Activated T-cell treated with anti-CD3 and anti-CD28 coated beads, Interleukin-2, amount 50 U/mL, for 4 hours (primary cell): ENCODE measurements at places on chromosomes 6 and 20.

- DNase-seq, result no peak
These were observed 69.6 kb downstream of the JAG1 start for GRCh38 chr20:10603971-10604864.

DNA sequence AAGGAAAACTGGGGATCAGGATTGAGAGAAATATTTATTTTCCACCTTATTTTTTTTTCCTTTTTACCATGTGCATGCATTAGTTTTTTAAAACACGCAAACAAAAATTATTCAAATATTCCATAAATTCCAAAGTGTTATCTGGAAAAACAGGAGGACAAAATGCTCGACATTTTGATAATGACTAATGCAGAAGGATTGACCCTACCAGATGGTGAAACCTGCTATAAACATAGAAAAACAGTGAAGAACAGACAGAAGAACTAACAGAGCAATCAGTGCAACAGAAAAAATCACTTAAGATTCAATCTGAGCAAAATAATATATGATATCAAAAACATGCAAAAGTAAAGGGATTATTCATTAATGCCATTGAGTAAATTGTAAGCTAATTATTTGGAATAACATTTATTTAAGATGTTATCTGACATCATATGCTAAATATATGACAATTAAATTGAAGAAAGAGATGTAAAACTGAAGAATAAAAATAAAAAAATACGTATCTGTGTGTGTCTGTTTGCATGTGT lies 218.4 kb downstream of the LMBRD1 start:
- no peak for DNase-seq

- no peak for DNase-seq
These were observed 118.4 kb downstream of the JPH2 start for GRCh38 chr20:44068316-44069201.

- no peak for DNase-seq
These were observed 7.6 kb upstream of the BTN3A3 start for GRCh38 chr6:26432627-26433201.

GRCh38 chr20:50646483-50646996 lies 44.8 kb downstream of the RIPOR3 start:
- no peak for DNase-seq

- DNase-seq, result no peak
These were observed 347.6 kb upstream of the MMS22L start for GRCh38 chr6:97630604-97631003.

DNA sequence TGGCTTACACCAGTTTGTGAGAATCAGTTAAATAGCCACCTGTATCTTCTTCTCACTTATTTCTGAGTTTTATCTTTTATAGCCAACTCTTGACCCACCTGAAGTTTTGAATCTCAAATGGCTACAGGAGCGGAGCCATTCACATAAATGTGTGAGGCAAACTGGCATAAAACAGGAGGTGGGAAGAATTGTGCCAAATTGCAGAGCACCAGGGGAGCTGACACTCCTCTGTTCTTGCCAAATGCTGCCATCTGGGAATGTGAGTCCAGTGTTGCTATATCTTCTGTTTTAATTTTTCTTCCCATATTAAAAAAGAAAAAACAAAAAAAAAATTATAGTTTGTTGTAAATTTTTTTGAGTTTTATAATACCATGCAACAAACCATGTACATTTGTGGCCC lies 17.0 kb upstream of the RNF146 start:
- no peak for DNase-seq

DNA sequence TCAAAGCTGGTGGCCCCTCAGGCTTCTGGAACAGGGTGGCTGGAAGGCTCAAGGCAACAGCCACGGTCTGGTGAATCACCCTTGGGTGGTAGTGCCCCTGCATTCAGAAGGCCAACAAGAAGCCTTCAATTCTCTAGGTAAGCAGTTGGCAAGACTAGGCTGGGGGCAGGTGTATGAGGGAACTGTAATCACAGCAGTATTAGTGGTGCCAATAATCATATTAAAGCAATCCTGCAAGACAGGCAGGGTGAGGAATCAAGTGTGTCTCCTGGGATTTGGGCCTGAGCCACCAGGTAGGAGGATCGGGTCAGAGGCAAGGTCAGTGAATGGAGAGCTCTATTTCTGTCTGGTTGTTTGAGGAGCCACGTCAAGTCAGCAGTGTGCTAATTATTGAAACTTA lies 24.9 kb upstream of the SCUBE3 start:
- no peak for DNase-seq

- no peak for DNase-seq
These were observed 13.4 kb upstream of the HIVEP2 start for GRCh38 chr6:142958343-142958742.

DNA sequence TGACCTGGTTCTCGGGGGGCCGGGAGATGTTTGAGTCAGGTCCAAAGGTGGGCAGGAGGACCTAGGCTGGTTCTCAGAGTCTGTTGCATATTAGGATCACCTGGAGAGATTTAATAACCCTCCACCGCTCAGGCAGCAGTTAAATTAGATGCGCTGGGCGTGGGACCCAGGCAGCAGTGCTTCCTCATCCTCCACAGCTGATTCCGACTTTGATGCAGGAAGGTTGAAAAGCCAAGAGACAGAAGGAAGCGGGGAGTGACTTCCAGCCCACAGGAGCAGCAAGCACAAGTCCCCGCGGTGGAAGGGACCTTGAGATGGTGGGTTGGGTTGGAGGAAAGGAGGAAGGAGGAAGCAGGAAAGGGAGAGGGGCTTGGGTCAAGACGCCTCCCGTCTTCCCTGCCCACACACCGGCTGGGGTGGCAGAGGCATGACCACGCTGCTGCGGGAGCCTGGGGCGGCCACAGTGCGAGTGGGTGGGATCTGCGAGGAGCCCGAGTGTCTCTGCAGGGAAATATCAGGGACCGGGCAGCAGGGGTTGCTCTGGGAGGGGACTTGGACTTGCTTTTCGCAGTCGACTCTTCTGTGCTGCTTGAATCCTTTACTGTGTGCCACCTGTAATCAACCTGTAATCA lies 146.0 kb downstream of the PHACTR3 start:
- no peak for DNase-seq

- DNase-seq, result no peak
These were observed 126.5 kb downstream of the EPM2A start for GRCh38 chr6:145608850-145609249.

- no peak for DNase-seq
These were observed 66.4 kb upstream of the DUSP22 start for GRCh38 chr6:225907-226306.

- no peak for DNase-seq
These were observed 127.4 kb downstream of the CD24 start for GRCh38 chr6:106847116-106847515.

- DNase-seq, result no peak
These were observed 176.0 kb downstream of the MRPL14 start for GRCh38 chr6:43951063-43951755.

- DNase-seq, result no peak
These were observed 40.5 kb downstream of the FAM83B start for GRCh38 chr6:54886932-54887584.

DNA sequence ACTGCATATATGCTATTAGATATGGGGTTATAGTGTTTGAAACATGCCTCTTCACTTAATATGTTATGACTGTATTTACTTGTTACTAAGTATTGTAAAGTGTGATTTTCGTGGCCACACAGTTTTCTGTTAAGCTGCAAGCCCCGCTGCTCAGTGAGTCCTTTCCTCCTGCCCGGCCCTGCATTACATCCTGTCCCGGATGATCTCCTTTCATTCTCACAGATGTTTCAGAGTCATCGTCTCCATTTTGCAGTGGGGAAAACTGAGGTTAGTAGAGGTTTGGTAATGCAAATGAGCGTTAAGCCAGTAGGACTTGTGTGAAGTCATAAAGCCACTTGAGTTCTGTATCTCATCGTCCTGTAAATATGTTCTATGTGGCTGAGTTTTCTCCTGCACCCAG lies 155.5 kb downstream of the CFAP61 start:
- DNase-seq, result no peak

GRCh38 chr20:60787276-60787675 lies 464.8 kb upstream of the CDH4 start:
- DNase-seq, result no peak
